Progenitor cell of endocrine pancreas (in vitro differentiated cells): ENCODE measurements at places on chromosomes 13 and 19. TPM values are rescaled to one million over a fixed set of nuclear protein-coding genes. Genes with fewer than 3 reads are reported as not detected.

DNA sequence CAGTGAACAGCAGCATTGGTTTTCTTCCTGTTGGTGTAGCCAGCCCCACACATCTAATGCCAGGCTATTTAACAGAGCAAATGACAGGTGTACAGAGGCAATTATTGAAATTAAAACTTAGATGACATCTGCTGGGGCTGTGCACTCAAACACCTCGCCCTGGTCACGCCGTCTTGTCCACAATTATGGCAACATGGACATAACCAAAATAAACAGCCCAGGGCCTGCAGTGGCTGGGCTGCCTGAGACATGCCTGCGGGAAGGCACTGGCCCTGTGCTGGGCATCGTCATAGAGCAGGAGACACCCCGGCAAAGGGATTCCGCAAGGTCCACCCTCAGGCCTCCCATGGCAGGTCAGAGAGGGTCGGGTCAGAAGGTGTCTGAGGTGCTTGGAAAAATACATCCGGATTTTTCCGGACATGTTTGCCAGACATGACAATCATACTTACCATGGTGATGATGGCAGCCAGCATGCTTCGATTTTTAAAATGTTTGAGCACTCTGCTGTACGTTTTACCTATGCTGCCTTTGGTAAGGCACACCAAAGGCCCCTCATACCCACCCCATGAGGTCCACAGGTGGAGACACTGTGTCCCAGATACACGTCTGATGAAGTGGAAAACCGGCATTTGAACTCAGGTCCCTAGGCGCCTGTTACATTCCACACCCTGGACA, 47.8 kb downstream of the TSHZ3 start:
- DNase-seq, result no peak

DNA sequence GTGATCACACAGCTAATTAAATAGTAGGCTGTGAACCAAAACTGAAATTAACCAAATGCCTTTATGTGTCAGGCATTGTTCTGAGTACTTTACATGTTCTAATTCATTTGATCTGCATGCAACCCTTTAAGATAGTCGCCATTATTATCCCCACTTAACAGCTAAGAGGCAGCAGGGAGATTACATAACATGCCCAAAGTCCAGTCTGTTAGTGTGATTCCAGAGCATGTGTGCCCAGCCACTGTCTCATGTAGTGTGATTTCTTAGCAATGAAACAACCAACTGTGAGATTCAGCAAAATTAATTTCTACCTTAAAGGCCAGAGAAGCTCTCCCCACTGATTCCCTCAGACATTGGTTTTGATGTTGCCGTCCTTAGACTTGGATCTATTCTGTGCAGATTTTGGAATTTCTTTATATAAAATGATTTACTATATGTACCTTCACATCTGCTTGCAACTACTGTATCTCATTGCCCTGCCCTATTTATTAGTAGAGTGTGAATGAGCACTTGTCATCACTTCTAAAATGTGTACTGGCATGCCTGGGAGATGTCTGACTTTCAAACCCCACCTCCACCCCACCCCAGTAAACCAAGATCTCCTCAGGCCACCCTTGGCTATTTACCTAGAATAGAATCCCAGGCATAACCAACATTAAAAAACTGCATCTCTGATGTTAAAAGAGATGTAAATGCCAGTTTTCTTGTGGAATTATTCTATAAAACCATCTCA, 41.2 kb downstream of the POLR1D start:
- no peak for DNase-seq

The ALOX5AP gene
- not detected in 2 replicates for total RNA-seq

The SOX1 gene
- 0.51 and 0.57 TPM in 2 replicates for total RNA-seq

The RNF113B gene
- total RNA-seq, result not detected in 2 replicates

The GNG7 gene
- 9.9 and 11.3 TPM in 2 replicates for total RNA-seq

- no peak for DNase-seq
Observed at GRCh38 chr13:108037348-108037747, 178.0 kb downstream of the LIG4 start.

DNA sequence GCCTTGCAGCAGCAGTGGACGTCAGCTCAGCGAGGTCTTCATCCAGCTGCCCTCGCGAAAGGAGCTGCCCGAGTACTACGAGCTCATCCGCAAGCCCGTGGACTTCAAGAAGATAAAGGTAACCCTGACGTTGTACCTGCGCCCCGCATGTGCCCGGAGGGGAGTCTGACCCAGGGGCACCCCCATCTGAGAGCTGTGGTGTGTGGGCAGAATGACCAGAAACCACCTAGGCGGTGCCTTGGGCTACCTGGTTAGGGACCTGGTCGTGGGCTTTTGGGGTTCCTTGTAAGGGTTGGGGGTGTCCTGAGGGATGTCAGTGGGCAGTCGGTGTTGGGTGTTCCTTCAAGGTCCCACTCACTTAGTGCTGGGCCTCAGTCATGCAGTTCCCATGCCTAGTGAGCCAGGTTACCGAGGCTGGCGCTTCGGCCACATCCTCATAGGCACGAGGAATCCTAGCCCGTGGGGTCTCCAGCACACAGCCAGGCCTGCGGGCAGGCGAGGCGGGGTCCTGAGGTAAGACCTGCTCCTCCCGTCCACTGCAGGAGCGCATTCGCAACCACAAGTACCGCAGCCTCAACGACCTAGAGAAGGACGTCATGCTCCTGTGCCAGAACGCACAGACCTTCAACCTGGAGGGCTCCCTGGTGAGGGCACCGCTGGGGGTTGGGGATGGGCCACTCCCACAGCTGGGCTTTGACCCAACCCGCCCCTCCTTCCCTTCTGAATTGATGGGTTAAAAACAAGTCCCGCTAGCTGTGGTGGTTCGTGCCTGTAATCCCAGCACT, 30.8 kb upstream of the LDLR start:
- no peak for DNase-seq

DNA sequence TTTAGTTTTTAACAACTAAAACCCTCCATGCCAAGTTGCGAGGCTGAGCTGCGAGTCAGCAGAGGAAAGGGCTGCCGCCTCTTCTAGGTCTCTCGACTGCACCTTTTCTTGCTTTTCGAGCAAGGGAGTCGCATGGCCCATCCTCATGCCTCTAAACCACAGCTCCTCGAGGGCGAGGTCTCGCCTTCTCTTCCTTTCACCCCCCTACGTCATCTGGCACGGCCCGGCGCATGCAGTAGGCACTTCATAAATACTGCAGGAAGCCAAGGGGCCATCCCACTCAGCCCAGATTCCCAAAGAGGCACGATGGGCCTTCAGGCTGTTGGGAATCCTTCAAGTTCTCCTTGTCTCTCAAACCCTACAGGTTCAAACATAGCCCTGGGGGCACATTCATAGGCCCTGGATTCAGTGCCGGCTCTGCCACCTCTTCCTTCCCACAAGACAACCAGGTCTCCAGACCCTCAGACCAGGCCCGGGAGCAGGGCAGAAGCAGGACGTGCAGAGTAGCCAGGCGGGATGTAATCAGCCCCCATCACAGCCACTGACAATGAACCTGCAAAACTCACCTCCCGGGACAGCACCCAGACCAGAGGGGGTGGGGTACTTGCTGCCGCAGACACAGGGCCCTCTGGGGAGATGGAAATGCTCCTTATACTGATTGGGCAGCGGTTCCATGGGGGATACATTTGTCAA, 41.7 kb downstream of the GGACT start:
- no peak for DNase-seq

DNA sequence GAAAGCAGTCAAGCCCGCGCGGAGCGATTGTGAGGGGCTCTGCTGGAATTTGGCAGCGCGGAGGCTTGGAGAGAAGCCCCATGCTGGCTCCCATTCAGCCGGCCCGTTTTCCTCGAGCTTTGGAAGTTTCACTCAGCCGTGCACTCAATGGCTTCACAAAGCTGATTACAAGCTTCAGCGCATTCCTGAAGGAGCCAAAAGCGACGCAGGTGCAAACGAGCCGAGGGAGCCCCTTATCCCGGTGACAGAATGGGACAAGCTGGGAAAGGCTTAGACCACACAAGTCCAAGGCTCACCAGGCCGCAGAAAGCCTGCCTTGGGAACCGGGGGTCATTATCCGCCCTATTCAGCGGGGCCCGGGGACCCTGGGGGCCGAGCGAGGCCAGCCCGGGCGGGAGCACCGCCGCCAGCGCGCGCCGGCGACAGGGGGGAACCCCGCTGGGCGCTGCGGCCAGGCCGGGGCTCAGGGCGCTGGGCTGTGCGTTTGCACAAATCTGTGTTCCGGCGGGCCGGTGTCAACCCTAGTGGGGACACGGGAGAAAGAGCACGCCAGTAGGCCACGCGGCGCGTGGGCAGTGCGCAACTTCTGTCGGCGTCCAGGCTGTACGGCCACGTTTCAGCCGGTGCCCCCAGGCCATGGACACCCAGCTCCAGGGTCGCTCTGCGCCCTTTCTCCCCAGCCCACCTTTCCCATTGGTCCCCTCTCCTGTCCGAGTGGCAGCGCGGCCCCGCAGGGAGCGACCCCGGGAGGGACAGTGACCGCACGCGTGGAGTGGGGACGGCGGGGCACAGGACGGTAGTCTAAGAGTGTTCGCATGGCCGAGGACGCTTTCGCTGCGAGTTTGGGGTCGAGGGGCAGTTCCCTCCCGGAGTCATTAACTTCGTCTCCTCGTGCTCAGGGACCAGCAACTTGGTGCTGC, 37.3 kb downstream of the SOX1 start:
- DNase-seq, result no peak

The LYL1 gene
- total RNA-seq, result 0.47 and 0.50 TPM in 2 replicates

DNA sequence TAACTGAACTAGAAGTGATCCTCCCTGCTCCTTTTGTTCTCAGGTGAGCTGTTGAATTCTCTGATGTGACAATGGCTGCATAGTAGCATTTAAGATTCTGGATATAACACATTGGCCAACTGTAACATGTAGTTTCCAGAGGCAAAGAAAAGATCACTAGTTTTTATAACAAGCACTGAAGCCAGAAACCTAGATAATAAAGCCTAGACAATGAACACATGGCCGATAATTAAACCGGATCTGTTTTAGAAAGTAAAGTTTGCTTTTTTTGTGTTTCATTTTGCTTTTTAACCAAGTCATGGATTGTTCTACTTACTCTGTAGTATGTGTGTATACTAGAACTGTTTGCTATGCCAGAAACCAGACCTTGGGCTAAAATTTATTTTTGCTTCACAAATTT, 225.5 kb upstream of the KLHL1 start:
- DNase-seq, result no peak

DNA sequence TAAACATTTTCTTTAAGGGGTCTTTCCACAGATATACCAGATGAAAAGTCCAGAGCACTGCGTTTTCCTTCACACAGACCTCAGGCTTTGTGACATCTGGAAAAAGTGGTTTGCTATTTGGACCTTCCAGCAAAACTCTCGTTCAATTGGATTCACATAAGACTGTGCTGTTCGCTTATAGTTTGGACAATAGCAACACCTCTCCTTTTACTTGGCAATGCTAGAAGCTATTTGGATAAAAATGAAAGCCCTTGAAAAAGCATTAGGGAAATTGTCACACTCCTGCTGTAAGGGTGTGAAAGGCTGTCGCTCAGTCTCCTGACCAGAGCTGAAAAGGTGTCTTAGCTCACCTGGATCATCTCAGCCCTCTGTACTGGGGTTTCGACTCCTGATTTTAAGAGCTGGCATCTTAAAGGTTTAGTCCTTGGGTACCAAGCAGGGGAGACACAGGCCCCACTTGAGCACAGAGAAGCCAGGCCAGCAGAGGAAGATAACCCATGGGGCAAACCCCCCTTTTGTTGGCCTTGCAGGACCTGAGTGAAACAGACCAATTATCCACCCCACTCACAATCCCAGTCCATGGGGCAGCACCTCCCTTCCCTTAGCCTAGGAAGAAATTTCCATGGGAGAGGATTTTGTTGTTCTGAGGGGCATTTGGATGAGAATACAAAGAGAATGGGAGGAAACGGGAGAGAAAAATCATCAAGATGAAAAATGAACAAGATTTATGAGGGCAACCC, 257.6 kb downstream of the DLEU7 start:
- no peak for DNase-seq

The KLK8 gene
- total RNA-seq, result not detected in 2 replicates

The IGFL1 gene
- not detected in 2 replicates for total RNA-seq

DNA sequence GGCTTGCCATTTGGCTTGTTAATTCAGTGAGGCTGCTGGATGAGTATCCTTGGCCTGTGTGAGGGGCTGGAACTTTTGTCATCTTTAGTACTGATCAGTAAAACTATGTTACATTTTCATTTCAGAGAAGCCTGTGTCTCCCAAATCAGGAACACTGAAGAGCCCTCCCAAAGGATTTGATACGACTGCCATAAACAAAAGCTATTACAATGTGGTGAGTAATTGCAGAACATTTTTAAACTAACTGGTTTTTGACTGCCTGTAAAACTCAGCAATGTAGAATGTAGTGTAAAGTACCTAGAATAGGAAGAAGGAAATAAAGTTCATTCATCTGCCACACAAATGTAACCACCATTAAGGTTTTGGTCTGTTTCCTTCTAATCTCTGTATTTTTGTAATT, 87.4 kb upstream of the TEX29 start:
- DNase-seq, result no peak

The DENND1C gene
- total RNA-seq, result 0.47 and 0.67 TPM in 2 replicates

The SLC25A41 gene
- total RNA-seq, result 1.4 and 1.5 TPM in 2 replicates

- DNase-seq, result no peak
Observed at GRCh38 chr19:13097463-13098258, 5.0 kb downstream of the LYL1 start.

The CGB3 gene
- total RNA-seq, result not detected in 2 replicates

DNA sequence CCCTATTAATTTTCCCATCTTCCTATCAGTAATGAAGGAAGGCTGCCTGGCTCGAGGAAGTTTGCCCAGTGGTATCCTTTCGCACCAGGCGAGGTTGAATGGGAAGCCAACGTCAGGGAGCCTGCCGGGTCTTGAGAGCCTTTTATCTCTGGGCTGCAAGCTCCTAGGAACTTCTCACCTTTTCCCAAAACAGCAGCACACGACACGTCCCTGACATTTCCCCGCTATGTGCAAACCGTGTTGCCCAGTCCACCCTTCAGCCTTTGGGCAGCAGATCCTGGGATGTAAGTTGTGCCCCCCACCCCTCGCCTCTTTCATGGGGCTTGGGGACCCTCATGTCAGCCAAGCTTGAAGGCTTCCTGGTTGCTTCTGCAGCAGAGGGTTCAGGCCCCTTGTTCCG, 179.1 kb downstream of the ZNF536 start:
- DNase-seq, result no peak
